ENCODE measurements at places on chromosomes 4 and X. TPM values are rescaled to one million over a fixed set of nuclear protein-coding genes. Genes with fewer than 3 reads are reported as not detected.

DNA sequence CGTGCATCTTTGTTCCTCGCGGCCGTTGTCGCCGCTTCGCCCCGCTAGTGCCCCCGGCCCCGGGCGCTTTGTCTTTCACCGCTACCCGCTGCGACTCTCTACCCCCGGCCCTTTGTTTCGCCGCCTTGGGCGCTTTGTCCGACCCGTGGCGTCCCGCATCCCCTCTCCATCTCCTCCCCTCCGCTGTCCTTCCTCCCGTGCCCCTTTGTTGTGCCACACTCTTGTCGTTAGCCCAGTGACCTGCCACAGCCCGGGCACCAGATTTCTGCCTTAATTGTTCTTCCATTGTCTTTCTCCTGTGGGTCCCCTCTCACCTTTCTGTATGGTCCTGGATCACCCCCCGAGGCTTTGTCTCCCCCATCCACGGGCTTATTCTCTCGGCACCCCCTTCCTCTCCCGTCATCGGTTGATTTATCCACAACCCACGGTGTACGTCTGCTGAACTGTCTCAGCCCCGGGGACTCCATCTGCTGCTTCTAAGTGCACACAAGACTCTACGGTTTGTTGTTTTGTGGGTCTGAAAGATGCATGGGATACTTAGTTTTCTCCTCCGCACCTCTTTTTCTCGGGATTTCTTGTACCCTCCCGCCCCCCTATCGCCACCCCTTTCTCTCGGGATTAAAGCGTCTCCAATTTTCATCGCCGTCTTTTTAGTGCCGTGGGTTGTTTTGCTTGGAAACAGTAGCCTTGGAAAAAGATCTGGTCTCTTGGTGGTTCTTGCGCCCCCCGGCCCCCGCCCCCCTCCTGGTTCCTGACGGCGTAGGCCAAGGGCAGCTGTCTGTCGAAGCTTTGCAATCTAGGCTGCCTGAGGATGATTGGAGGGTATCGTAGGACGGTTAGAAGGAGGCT, 783 bp downstream of the RBPJ start:
- H3K27ac ChIP-seq = peak overlapping the region; percentile 96
- no peaks in the 10 kb centered on the region for H3K36me3 ChIP-seq
- DNase-seq = peak; percentile 37
- H3K4me1 ChIP-seq = peaks cover 19% of the 10 kb centered on the region

GRCh38 chrX:123277347-123277746, 93.3 kb downstream of the GRIA3 start:
- no peaks in the 10 kb centered on the region for H3K4me1 ChIP-seq
- no peak overlapping the region for H3K27ac ChIP-seq
- no peak for DNase-seq
- no peak overlapping the region for H3K4me3 ChIP-seq

DNA sequence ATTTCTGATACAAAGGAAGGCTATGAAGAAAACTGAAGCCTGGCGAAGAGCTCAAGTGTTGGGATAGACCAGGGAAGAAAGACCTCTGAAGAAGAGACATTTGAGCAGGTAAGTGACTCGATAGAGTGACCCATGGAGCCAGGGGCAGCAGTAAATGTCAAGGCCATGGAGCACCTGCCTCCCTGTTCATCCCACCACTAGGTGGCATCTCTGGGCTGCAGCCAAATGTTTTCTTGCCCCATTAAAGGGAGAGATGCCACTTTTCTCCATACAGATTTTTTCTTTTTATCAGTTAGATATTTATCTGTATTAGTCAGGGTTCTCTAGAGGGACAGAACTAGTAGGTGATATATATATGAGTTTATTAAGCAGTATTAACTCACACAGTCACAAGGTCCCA, 4.9 kb upstream of the ZNF81 start:
- no peaks in the 10 kb centered on the region for H3K4me1 ChIP-seq
- DNase-seq = peak; percentile 56
- H3K4me3 ChIP-seq = no peak overlapping the region
- no peaks in the 10 kb centered on the region for H3K27me3 ChIP-seq

PLA2G12A gene
- total RNA-seq = 21.3 TPM

TGIF2LX gene
- not detected for total RNA-seq

- H3K27me3 ChIP-seq = no peaks in the 10 kb centered on the region
- H3K4me1 ChIP-seq = no peaks in the 10 kb centered on the region
- H3K4me3 ChIP-seq = no peak overlapping the region
- H3K27ac ChIP-seq = no peak overlapping the region
- DNase-seq = no peak
Observed at GRCh38 chr4:84099599-84099998, 399.5 kb downstream of the NKX6-1 start.

DNA sequence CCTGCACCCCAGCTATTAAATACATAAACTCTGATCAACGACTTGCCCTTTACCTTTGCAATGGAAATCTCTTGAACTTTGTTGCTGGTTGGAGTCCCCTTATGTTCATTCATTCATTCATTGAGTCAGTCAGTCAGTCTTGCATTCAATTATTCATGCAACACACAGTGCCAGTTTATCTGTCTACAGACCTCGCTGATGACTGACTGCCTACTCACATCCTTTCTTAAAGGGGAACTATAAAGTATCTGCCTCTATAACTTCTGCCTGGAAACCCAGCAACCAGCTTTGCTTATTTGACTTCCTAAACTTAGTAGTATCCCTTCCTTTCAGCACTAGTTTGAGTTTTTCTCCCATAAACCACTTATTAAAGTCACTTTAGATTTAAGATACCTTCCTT, 620.8 kb upstream of the ADGRL3 start:
- no peak overlapping the region for H3K27ac ChIP-seq
- H3K4me1 ChIP-seq = no peaks in the 10 kb centered on the region
- no peaks in the 10 kb centered on the region for H3K36me3 ChIP-seq

HPGDS gene
- total RNA-seq = 3.5 TPM

DNA sequence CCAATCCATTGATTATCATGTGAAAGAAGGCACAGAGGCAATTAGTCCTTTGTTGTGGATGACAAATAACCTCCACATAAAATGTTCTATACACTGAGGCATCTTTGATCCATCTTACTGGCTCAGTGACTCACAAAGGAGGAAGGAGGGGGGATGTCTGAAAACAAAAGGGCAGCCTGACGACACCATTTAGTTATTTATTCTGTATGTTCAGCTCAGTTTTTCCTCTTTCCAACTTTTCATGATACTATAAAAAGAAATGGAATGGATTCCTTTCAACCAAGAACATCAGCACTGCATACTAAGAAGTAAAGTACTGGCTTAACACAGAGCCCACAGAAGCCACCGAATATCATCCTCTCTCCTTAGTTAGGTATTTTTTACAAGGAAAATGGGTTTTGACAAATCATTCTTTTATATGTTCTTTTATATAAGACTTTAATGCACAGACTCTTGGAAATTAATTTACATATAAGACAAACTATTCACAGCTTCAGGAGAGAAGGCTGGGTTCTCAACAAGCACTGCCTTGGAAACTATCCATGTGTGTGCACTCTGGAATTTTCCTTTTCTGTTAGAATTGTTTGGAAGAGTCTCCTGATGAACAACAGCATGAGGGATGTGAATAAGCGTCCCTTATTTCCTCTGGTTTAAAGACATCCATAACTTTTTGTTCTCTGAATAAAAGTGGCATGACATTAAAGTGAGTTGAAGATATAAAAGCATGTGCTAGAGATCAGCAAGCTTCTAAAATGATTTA, 135.6 kb downstream of the TSPAN5 start:
- no peaks in the 10 kb centered on the region for H3K36me3 ChIP-seq
- DNase-seq = no peak
- H3K27ac ChIP-seq = peak overlapping the region; percentile 36
- no peaks in the 10 kb centered on the region for H3K27me3 ChIP-seq
- H3K4me3 ChIP-seq = no peak overlapping the region

MAGEA11 gene
- not detected for total RNA-seq
